Activated T-helper 1 cell treated with anti-CD3 and anti-CD28 coated beads, Interleukin-12 subunit alpha, Interleukin-12 subunit beta, Interleukin-2, Interleukin-4 antibody, amounts not matched to agents 30 ng/mL and 10 ng/mL and 1 ng/mL, durations not matched to agents 14 hours and 24 hours and 36 hours (primary cell): ENCODE measurements at places on chromosomes 1 and 21.

DNA sequence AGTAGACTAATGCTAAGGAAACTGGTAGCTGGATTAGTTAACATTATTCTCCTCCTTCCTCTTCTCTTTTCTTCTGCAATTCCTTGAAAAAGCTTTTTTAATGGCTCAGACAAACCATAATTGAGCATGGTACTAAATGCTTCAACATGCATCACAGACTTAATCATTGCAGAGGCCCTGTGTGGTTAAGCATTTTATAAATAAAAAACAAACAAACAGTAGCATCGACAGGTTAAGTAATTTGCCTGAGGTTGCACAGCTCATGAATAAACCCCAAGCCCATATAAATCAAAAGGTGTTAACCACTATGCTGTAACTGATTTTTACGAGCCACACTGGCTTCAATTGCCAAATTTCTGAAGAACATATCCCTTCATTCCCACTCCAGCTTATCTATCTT, 462.1 kb downstream of the LMO4 start:
- H3K27ac ChIP-seq, result no peak overlapping the region
- no peaks in the 10 kb centered on the region for H3K36me3 ChIP-seq
- no peak for DNase-seq
- no peaks in the 10 kb centered on the region for H3K4me1 ChIP-seq

DNA sequence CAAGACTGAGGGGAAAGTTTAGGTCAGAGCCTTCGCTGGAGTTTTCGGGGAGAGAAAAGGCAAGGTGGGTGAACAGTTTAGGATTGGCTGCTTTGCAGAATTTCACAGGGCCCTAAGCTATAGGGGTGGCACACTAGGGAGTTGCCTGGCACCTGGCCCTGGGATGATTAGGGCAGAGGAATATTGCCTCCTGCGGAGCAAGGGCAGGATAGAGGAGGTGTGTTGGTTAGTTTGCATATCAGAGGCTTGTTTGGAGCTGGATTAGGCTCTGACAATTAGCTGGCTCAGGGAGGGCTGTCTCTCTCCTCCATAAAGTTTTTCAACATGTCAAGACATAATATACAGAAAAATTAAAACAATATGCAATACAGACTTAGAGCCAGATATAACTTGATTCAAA, 436.4 kb downstream of the DISC1 start:
- H3K4me3 ChIP-seq, result no peak overlapping the region
- H3K36me3 ChIP-seq, result no peaks in the 10 kb centered on the region
- no peaks in the 10 kb centered on the region for H3K4me1 ChIP-seq
- H3K27me3 ChIP-seq, result no peaks in the 10 kb centered on the region
- DNase-seq, result no peak

- H3K27ac ChIP-seq, result no peak overlapping the region
- H3K36me3 ChIP-seq, result no peaks in the 10 kb centered on the region
- peaks cover 11% of the 10 kb centered on the region for H3K27me3 ChIP-seq
- H3K4me1 ChIP-seq, result peaks cover 6% of the 10 kb centered on the region
Measured at GRCh38 chr1:154837034-154837671, 32.9 kb downstream of the KCNN3 start.

GRCh38 chr1:8660411-8660828, 157.0 kb downstream of the RERE start:
- no peak overlapping the region for H3K4me3 ChIP-seq
- H3K27ac ChIP-seq, result no peak overlapping the region
- peaks cover 1% of the 10 kb centered on the region for H3K27me3 ChIP-seq
- H3K36me3 ChIP-seq, result peaks cover 9% of the 10 kb centered on the region
- no peak for DNase-seq

DNA sequence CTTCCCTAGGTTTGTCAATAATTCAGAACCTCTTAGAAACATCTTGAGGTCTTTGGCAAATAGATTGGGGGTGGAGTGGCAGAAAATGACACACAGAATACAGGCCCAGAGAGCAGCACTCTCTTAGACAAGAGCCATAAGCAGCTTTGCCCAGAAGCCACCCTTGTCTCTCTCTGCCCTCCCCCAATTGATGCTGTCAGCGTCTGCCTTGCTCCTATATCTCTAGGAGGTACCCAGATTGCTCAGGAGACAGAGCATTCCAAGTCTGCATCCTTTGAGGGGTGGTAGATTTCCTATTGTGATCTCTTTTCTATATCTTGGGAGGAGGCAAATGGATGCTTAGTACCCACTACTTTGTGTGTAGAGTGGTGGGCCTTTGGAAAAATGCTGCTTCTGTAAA, 1.8 kb downstream of the RGL1 start:
- H3K4me3 ChIP-seq, result peak overlapping the region; percentile 16
- DNase-seq, result no peak
- H3K27ac ChIP-seq, result no peak overlapping the region

GRCh38 chr21:34702341-34703170, 33.8 kb downstream of the CLIC6 start:
- no peak overlapping the region for H3K27ac ChIP-seq
- no peak for DNase-seq
- H3K4me3 ChIP-seq, result no peak overlapping the region
- peaks cover 16% of the 10 kb centered on the region for H3K27me3 ChIP-seq

GRCh38 chr1:25145775-25146393, 86.4 kb downstream of the SYF2 start:
- H3K4me1 ChIP-seq, result peaks cover 9% of the 10 kb centered on the region
- H3K27ac ChIP-seq, result no peak overlapping the region
- no peak overlapping the region for H3K4me3 ChIP-seq
- DNase-seq, result no peak

DNA sequence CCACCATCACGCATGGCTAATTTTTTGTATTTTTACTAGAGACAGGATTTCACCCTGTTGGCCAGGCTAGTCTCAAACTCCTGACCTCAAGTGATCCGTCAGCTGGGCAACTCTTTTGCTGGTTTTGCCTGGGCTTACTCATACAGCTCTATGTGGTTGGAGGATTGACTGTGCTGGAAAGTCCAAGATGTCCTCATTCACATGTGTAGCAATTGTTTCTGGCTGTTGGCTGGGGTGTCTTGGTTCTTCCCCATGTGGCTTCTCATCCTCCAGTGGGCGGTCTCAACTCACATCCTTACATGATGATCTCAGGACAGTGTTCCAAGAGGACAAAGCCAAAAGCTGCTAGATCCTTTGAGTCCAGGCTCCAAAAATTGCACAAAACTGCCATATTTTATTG, 53.3 kb downstream of the TEX35 start:
- no peaks in the 10 kb centered on the region for H3K4me1 ChIP-seq
- peaks cover 5% of the 10 kb centered on the region for H3K27me3 ChIP-seq
- DNase-seq, result no peak
- H3K27ac ChIP-seq, result no peak overlapping the region
- H3K4me3 ChIP-seq, result no peak overlapping the region

DNA sequence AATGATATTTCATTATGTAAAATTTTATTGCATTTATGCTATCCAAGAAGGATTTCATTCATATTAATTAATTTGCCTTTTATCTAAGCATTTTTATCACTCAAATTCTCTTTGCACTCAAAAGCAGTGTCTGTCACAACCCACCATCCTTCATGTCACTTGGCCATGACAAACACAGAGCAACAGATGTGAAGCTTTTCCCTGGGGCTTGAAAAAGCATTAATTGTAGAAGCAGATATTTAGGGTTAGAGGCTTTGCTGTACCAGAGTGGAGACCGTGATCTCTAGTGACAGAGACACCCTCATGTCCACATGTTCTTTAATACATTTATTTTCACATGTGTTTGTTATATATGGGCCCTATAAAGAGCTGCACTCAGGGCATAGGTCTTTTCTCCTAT, 230.5 kb downstream of the SPATA17 start:
- H3K36me3 ChIP-seq, result no peaks in the 10 kb centered on the region
- no peaks in the 10 kb centered on the region for H3K4me1 ChIP-seq
- H3K4me3 ChIP-seq, result no peak overlapping the region
- no peak for DNase-seq

DNA sequence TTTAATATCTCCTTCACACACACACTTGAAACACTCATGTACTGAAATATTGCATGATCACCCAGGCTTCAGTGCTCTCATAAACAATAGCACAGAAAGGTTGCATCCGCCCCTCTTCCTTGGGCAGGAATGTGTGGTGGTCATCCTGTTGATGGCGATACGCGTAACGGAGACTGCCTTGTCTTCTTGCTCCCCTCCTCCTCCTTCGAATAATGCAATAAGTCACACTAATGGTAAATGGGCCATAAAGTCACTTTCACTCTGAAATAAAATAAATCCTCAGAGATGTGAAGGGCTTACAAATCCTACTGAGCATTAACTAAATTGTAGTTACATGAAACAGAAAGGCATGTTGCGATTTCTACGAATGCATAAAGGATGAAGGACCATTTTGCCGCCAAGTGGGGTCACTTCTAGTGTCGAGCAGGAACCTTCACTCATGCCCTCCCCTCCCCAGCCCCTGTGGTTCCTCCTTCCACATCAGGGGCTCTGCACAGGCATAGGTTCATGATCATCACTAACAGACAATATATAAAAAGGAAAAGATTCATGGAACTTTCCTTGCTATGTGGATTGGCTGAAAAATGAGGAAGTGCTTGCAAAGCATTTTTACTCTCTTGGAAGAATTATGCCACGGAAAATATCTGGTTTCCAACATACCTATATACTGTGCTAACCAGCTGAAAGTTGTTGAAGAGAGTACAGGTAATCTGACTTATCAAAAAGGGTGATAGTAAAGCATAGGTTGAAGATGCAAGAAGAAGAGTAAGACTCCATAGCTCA, 1.2 kb upstream of the PGBD5 start:
- DNase-seq, result no peak
- H3K27me3 ChIP-seq, result peaks cover 49% of the 10 kb centered on the region
- no peaks in the 10 kb centered on the region for H3K36me3 ChIP-seq
- H3K4me1 ChIP-seq, result peaks cover 6% of the 10 kb centered on the region
- H3K4me3 ChIP-seq, result peak overlapping the region; percentile 78

GRCh38 chr1:52900402-52900801, 21.1 kb downstream of the ECHDC2 start:
- H3K4me3 ChIP-seq, result no peak overlapping the region
- no peaks in the 10 kb centered on the region for H3K36me3 ChIP-seq
- H3K27me3 ChIP-seq, result no peaks in the 10 kb centered on the region
- H3K4me1 ChIP-seq, result no peaks in the 10 kb centered on the region
- H3K27ac ChIP-seq, result no peak overlapping the region
- no peak for DNase-seq
